ENCODE measurements at places on chromosomes 2 and 18.

GRCh38 chr18:78731016-78731397, 248.6 kb upstream of the SALL3 start:
- no peak for DNase-seq

DNA sequence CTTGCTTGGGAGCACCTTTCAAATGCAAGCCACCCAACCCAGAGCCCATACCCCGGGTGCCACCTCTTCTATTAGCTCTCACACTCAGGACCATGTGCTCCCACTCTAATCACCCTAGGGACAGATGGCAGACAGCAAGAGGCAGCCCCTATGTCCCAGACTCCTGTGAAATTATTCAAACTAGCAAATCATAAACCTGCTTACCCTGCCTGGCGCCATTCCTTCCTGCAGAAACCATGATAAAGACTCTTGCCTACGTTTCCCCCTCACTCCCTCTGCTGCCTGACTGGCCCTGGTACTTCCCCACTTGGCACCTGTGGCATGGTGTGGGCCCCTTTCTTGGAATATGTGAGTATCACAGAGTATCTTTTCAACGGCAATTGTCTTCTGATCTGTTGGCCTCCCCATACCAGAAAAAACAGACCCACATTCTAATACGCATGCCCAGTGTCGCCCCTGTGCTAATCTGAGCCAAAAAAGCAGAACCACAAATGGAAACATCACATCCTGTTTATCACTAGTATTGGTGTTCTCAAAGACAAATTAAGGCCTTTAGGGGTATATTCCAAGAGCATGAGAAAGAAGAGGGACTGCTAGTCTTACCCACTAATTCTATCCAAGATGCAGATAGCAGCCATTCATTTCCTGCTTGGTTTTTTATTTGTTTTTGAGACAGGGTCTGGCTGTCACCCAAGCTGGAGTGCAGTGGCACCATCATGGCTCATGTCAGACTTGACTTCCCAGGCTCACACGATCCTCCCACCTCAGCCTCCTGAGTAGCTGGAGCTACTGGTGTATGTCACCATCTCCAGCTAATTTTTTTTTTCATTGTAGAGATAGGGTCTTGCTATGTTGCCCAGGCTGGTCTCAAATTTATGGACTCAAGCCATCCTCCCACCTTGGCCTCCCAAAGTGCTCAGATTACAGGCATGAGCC, 44.1 kb upstream of the TTC39C start:
- DNase-seq = peak; percentile 54

- no peak for DNase-seq
Observed at GRCh38 chr2:197159661-197160211, 150.8 kb downstream of the ANKRD44 start.

DNA sequence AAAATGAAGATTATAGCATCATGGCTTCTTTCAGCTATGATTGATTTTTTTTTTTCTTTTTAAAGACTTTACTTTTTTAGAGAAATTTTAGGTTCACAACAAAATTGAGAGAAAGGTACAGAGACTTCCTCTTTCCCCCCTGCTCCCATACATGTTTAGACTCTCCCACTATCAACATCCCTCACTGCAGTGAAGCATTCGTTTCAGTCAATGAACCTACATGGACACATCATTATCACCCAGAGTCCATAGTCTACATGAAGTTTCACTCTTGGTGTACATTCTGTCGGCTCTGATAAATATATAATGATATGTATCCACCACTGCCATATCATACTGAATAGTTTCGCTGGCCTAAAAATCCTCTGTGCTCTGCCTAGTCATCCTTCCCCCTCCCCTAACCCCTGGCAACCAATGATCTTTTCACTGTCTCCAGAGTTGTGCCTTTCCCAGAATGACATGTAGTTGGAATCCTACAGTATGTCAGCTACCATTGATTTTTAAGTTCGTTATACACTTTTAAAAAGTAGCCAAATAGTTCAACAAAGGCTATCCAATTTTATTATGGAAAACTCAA, 86.8 kb downstream of the GPD2 start:
- no peak for DNase-seq

DNA sequence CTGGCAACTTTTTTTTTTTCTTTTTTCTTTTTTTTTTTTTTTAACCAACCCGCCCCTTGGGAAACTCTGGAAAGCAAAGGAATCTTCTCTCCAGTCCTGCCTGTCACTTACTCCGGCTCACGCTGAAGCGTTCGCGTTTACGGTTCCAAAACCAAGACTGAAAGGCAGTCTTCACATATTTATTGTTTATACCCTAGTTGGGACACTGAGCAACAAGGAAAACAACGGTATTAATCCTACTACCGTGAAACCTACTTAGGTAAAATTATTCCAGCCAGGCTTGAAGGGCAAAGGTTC, 125.4 kb downstream of the OSBPL1A start:
- DNase-seq = no peak

DNA sequence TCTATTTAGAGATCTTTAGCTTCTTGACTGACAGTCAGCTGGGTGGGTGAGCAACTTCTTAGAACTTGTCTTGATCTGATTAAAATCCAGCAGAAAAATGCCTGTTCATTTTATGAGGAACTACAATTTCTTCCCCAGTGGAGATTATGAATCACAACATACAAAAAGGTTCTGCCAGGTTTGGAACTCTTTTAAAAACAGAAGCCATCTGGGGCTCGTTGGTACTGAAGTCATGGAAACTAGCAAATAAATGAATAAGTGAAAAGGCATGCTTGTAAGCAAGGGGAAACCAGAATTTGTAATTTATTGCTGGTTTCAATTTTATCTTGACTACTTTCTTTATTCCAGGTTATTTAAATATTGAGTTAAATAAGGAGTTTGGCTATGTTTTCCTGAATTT, 767.4 kb downstream of the MBD2 start:
- no peak for DNase-seq

- DNase-seq = no peak
Observed at GRCh38 chr2:64766841-64767669, 113.3 kb upstream of the SERTAD2 start.

GRCh38 chr18:77763530-77764145, 514.0 kb downstream of the GALR1 start:
- no peak for DNase-seq

DNA sequence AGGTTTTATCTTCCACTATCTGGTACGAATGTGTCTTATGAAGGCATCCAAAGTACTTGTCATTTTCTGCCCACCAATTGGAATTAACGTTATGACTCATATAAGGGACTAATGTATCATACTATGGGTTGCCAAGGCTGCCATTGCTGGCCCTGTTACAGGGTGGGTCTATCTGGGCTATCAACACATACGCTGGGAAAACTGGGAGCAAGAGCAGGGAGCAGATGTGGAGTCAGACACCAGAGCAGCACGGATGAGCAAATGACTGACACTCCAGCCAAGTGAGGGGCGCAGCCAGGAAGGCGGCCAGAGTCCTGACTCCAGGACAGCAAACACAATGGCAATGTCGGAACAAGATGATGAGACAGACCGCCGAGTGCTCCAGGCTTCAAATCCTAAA, 145.9 kb downstream of the COPS8 start:
- no peak for DNase-seq

GRCh38 chr18:5890331-5891183, 4.8 kb downstream of the TMEM200C start:
- DNase-seq = peak; percentile 45

Measured in stimulated activated naive CD8-positive, alpha-beta T cell treated with anti-CD3 and anti-CD28 coated beads, Interleukin-15, amount 100 ng/mL, for 72 hours (primary cell).